Stimulated activated CD4-positive, alpha-beta T cell treated with anti-CD3 and anti-CD28 coated beads, Interleukin-15, amount 100 ng/mL, for 24 hours (primary cell): ENCODE measurements at places on chromosomes 16 and 17.

GRCh38 chr16:86946396-86946795, 368.0 kb downstream of the FOXL1 start:
- no peak for DNase-seq

DNA sequence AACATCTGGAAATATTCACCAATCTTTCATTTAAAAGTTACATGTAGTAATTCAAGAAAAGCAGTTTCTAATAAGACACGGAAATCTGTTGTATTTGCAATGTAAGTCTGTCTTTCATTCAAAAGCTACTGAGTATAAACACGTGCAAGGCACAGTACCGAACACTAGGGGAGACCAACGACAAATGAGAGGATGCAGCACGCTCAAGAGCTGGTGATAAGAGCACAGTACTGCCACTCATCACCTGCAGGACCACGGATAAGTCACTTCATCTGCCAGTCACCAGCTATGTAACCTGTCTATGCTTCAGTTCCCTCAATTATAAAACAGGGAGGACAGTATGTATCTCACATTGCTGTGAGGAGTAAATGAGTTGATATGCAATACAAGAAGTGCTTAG, 67.1 kb downstream of the CLEC18A start:
- peak; percentile 25 for DNase-seq

DNA sequence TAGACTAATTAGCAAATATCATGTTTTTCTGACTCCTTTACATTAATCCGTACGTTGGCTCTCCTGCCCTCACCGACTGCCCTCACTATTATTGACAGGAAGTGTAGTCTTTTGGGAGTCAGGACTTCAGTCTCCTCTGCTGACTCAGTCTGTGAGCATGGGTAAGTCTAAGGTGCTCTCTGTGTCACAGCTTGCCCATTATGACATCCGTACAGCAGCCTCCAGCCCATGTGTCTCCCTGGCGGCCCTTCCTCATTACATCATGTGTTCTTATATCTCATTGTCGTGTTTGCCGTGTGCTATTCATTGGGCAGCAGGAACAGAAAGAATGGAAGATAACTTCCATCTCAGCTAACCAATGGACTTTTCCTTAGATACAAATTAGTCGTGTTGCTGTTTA, 77.5 kb downstream of the MRTFB start:
- DNase-seq = no peak

GRCh38 chr17:34757106-34757505, 177.7 kb downstream of the TMEM132E start:
- no peak for DNase-seq

- peak; percentile 26 for DNase-seq
These were observed 1.4 kb downstream of the SYNRG start for GRCh38 chr17:37607637-37608331.

DNA sequence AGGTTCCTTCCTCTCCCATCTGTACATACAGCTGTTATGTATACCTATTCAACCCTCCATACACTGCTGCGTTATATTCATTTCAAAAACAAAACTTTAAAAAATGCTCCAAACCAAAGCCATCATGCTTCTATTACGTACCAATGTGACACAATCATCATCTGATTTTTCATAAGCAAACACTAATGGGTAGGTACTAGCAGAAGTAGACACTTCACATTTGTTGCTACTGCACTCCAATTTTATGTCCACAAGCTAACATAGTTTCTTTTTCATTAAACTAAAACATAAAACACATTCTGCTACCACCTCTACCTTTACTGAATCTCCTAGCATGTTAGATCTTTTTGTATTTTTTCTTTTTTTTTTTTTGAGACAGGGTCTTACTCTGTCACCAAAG, 57.5 kb downstream of the PARN start:
- no peak for DNase-seq

- DNase-seq = no peak
These were observed 24.0 kb downstream of the SMARCE1 start for GRCh38 chr17:40623419-40624210.

DNA sequence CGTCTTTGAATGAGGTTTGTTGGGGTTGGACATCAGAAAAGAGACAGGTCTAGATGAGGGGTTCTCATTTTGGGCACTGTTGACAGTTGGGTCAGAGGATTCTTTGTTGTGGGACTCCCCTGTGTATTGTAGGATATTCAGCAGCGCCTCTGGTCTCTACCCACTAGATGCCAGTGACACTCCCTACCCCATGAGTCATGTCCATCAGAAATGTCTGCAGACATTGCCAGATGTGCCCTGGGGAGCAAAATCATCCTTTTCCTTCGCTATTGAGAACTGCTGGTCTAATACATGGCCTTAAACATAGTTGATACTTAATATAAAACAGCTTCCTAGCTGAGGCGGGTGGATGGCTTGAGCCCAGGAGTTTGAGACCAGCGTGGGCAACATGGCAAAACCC, 3.1 kb downstream of the ABAT start:
- DNase-seq = no peak

GRCh38 chr16:53895433-53895832, 191.5 kb downstream of the FTO start:
- DNase-seq = no peak

- no peak for DNase-seq
These were observed 27.4 kb upstream of the NAGLU start for GRCh38 chr17:42508426-42509165.

DNA sequence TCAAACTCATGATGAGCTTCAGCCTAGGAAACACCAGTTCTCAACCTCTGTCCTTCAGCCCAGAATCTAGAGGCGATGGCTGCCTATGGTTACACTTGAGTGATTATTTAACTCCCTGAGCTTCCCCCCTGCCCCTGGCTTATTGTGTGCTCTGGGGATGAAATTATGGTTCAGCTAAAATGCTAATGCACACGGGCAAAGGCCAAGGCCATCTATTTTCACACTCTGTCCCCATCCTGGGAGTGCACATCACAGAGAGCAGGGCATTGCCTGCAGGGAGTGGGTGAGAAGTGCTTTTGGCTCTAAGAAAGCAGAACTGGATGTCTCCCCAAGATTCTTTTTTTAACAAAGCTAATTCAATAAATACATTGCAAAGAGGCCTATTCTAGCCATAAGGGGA, 21.6 kb upstream of the CACNG5 start:
- no peak for DNase-seq

DNA sequence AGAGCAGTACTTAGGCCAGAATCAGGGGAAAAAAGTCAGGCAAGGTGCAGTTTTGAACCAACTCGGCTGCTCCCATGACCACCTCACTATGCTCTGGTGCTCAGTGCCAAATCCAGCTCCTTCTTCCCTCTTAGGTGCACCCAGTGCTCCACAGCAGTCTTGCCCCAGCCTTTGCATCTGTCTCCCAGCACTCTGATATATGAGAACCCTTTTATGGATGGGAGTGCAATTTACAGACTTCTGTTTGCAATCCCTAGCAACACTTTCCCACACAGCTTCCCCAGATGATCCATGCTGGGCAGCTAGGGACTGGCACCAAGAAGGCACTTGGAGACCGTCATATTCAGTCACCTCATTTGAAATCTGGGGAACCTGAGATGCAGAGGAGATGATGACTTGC, 267.9 kb upstream of the CCL2 start:
- DNase-seq = no peak

DNA sequence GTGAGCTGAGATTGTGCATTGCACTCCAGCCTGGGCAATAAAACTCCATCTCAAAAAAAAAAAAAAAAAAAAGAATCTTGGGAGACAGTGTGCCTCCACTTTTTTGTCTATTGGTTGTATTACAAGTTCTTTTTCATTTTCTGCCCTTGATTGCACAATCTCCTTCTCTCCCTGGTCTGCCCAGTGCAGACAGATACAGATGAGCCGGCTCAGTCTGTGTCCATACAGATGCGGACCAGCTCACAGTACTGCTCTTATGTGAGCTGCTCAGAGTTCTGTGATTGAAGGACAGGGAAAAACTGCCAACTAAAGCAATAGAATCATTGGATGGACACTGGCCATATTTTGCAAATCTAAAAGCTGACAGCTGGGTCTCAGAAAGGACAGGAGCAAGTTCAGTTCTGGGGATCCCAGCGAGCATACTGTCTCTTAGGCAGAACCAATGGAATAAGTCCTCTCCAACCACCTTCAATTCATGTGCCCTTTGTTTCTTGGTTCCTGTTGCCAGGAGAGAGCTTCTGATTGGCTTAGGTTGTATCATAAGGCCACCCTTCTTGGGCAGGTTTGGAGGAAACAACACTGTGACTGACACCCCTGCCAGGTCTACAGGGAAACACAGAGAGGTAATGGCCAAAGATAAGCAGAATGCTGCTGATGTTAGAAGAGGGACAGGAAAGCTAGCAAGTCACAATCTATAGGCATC, 495.6 kb upstream of the HSBP1 start:
- DNase-seq = no peak

GRCh38 chr16:3183445-3184139, 4.4 kb upstream of the OR1F1 start:
- no peak for DNase-seq

DNA sequence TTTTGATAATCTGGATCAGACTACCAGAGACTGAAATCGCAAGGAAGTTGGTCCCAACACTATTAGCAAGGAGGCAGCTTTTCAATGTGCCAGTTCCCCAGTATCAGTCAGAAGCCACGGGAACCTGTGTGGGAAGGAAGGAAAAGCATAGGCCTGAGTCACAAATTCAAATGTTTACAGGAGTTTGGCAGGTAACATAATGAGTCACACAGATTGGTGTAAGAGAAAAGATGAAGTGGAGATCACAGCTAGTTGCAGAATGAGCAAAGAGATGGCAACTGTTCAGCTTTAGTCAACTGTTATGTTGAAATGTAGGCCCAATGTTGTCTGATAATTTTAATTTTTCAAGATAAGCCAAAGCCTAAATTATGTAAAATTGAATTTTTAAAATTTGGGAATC, 28.1 kb upstream of the ITGA2B start:
- DNase-seq = peak; percentile 20

GRCh38 chr17:41523787-41524186, 4.3 kb downstream of the KRT19 start:
- DNase-seq = no peak

- DNase-seq = no peak
These were observed 3.2 kb downstream of the THRA start for GRCh38 chr17:40065769-40066510.

DNA sequence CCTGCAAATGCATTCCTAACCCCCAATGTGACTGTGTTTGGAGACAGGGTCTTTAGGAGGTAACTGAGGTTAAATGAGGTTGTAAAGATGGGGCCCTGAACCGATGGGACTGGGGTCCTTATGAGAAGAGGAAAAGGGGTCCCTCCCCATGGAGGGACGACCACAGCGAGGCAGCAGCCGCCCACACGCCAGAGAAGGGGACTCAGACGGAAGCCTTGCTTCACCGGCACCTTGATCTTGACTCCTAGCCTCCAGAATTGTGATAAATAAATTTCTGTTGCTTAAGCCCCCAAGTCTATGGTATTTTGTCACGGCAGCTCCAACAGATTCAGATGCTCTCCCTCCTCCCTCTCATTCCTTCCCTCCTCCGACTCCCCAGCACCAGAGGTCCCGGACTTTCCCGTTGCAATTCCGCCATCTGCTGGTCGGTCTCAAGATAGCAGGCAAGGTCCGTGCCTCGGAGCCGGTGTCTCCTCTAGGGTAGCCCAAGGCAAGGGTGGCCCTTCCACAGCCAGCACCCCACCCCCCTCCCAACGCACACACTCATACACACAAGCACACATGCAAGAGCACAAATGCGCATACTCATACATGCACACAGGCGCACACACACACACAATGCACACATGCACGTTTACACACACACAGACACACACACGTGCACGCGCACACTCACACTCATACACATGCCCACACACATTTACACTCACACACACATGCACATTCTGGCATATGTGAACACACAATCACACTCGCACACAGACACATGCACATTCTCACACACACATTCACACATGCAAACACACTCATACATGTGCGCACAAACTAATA, 23.1 kb upstream of the C16orf78 start:
- peak; percentile 66 for DNase-seq

- DNase-seq = no peak
These were observed 463.5 kb downstream of the HS3ST4 start for GRCh38 chr16:26155221-26155620.

GRCh38 chr16:1708768-1709180, 2.8 kb downstream of the MAPK8IP3 start:
- DNase-seq = no peak

- DNase-seq = no peak
These were observed 579 bp upstream of the KRTAP9-6 start for GRCh38 chr17:41264599-41264998.

DNA sequence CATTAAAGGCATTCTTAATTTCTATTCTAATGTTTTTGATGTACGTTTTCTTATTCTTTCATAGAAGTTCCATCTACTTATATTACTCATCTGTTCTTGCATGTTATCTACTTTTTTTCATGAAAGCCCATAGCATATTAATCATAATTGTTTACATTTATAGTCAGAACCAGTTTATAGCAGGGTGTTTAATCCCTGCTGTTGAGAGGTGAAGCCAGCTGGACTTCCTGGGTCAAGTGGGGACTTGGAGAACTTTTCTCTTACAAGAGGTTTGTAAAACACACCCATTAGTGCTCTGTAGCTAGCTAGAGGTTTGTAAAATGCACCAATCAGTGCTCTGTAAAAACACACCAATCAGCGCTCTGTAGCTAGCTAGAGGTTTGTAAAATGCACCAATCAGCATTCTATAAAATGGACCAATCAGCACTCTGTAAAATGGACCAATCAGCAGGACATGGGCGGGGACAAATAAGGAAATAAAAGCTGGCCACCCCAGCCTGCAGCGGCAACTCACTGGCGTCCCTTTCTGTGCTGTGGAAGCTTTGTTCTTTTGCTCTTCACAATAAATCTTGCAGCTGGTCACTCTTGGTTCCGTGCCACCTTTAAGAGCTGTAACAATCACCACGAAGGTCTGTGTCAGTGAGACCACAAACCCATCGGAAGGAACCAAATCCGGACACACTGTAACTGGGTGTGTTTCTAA, 120.6 kb downstream of the TANC2 start:
- DNase-seq = no peak

DNA sequence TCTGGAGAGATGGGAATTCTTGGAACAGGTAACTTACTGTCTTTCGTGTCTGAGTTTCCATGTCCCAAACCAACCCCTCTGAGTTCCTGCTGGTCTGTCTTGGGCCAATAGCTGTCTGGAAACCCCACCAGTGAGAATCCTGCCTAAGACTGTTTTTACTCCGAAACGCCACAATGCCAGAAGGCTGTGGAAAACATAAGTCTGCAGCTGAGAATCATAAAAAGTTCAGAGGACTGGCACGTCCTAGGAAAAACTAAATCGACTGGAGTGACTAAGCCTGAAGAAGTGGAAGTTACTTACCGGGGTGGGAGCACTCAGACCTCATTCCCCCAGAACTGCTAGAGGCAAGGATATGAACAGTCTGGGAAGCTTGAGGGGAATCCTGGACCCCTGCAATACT, 13.3 kb downstream of the LRRC75A start:
- DNase-seq = no peak

DNA sequence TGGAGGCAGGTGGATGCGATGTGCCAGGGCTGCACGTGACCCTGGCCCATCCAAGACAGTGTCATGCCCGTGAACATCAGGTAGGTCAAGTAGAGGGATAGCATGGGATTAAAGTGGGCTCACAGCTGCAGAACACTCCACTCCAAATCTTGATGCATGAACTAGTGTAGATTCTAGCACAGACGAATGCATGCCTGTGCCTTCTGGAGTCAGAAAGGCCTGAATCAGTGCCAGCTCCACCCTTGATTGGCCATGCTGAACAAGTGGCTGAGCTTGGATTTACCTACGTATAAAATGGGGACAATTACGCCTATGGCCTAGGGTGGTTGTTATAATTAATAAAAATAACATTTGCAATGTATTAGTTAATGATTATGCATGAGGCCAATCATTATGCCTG, 10.6 kb downstream of the IRX3 start:
- DNase-seq = no peak
